ENCODE measurements at places on chromosomes 11 and 22.
A peak's percentile ranks its signal among the peaks of the same experiment; 100 is the strongest.

DNA sequence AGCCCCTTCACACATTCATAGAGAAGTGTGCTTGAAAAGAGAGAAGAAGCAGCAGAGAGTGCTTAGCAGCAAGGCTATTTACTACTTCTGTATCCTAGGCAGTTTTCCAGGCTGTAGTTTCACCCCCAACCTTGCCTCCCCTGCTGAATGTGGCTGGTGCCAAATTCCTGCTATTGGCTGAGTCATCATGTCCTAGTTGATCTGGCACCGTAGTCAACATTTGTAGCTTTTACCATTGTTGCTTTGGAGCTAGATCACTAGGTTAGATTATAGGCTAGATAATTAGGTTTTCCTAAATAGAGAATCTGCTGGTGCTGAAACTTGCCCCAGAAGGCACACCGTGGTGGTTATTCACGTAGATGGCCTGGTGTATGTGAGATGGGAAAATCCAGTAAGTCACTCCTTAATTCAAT, 32.7 kb downstream of the ARHGAP42 start:
- peak; percentile 77 for DNase-seq

DNA sequence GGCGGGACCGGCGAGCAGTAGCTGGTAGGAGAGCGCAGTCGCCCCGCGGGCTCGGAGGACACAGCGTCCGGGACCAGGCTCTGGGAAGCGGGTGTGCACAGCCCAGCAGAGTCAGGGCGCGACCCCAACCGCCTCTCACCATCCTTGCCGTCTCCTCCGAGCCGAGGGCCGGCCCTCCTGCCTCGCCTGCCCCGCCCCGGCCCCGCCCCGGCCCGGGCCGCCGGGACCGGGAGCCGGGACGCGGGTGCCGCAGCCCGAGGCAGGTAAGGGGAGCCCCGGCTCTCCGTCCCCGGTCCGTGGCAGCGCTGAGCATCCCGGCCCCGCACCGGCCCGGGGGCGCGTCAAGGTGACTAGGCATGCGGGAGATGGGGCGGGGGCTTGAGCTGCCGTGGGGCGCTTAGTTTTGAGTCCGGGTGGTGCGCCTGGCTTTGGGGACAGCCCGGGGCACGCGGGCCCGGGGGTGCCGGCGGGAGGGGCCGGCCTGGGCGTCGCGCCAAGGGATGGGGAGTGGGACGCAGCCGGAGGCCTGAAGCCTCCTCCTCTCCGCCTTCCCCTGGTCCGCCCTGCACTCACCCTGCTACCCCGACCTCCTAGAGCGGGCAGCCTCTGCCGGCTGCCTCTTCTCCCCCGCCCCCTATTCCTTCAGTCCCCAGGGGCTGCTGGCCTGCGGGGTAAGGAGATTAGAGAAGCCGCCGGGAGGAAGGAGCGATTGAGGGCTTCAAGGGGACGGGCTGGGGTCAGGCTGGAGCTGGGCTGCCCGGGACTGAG, at the start of gene ABCG4:
Gene ABCG4, plus strand, starts transcription at position 35 of the 768 bp plus-strand sequence. CDS start 914 bp downstream, outside the sequence.
- peak; percentile 67 for DNase-seq

GRCh38 chr22:30881361-30882183, 87.0 kb downstream of the MORC2 start:
- no peak for DNase-seq

- DNase-seq, result no peak
Observed at GRCh38 chr11:81870066-81870412, 863.6 kb downstream of the FAM181B start.

GRCh38 chr11:34488855-34489557, 24.6 kb downstream of the ELF5 start:
- no peak for DNase-seq

- DNase-seq, result no peak
Observed at GRCh38 chr11:100719362-100719761, 32.3 kb downstream of the ARHGAP42 start.

DNA sequence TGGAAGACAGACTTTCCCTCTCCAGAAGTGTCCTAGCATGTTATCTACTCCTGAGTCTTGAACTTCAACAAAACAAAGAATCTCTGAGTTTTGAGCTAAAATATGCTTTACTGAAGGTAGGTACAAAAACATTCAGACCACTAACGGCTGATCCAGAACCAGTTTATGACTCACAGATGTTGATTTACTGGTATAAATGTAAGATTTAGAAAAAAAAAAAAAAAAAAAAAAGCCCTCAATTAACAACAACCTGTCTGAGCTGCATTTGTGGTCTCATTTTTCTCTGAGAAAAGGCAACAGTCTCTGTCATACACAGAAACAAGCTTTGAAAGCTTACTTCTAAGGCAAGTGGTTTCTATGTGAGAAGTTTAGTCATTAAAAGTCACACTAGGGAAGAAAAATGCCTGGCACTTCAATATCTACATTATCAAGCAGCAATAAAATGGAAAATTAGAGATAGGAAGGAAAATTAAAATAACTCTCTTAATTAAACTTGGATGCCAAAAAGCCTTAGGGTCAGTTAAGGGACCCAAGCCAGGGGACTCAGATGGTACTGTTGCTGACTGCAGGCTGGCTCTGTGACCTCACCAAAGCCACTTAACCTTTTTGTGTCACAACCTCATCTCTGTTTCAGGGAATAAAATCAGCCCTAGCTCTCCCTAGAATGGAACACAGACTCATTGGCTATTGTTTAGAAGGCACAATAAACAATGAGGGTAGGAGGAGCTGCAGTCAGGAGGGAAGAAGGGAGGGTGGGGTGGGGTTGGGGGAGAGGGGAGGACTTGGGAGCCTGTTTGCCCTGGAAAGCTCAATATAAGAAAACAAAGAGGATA, 61.7 kb downstream of the ETS1 start:
- peak; percentile 20 for DNase-seq

DNA sequence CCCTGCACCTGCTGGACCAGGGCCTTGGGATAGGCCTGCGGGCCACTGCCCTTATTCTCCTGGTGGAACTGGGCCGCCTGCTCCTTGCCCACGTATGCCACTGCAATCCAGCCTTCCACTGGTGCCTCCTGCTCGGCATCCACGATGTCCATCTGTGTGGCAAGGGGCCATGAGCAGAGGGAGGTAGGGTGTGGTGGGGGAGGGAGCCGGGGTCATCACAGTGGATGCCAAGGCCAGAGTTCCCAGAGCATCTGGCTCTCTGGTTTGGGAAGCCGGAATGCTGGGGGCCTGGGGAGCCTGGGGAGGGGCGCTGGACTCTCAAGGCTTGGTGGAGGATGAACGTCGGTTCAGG, 627 bp downstream of the RNF215 start:
- DNase-seq, result peak; percentile 32

DNA sequence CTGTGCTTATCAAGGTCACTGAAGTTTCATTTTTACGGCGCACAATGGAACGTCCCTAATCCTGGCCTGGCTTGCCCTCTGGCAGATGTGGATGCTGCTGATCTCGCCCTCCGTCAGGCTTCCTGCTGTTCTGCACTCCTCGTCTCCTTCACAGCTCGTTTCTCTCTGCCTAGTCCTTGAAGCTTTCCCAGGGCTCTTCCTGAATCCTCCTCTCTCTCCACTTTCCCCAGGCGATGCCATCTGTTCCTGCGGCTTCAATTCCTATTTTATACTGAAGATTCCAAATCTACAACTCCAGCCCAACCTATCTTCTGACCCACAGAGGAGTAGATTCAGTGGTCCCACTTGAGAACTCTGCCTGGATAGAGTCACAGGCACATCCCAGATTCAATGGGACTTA, 14.2 kb downstream of the SLC22A8 start:
- no peak for DNase-seq

DNA sequence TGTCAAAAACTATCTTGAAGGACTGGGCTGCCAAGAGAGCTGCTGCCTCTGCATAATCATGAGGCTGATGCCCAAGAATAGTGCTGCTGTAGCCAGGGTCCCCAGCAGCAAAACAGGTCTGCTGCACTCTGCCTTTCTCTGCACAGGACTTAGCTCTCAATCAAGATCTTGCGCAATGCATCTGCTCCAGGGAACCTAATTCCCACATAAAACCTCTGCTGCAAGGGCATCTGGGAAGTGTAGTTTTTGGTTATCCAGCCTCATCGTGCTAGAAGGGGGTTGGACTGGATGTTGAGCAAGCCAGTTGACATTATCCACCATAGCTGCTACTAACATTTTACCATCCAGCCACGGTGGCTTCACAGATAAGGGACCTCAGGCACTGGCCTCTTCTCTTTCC, 192.7 kb downstream of the C11orf91 start:
- peak; percentile 13 for DNase-seq

GRCh38 chr22:27499121-27499520, 302.4 kb downstream of the MN1 start:
- DNase-seq, result no peak

- no peak for DNase-seq
Observed at GRCh38 chr11:86063536-86063935, 5.3 kb downstream of the PICALM start.

DNA sequence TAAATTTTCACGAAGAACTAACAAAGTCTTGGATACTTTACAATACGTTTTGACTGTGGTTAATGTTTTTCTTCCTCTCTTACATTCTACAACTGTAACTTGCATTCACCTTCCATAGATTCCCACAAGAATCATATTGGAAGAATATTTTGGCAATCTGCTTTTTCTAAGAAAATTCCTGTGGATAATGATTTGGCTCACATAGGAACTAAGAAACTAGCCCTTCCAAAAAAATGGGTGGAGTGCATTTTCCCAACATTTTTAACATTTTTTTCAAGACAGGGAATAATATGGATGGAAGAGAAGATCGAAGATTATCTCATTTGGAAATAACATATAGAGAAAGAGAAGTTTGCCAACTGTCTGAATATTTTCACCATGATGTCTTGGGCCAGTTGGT, 256.9 kb upstream of the POU2AF2 start:
- DNase-seq, result no peak

GRCh38 chr11:16194566-16194965, 161.8 kb downstream of the SOX6 start:
- DNase-seq, result no peak

GRCh38 chr22:38398609-38399461, 56.2 kb downstream of the KCNJ4 start:
- DNase-seq, result peak; percentile 96

- DNase-seq, result peak; percentile 95
Observed at GRCh38 chr22:46007848-46008261, 30.9 kb upstream of the WNT7B start.

DNA sequence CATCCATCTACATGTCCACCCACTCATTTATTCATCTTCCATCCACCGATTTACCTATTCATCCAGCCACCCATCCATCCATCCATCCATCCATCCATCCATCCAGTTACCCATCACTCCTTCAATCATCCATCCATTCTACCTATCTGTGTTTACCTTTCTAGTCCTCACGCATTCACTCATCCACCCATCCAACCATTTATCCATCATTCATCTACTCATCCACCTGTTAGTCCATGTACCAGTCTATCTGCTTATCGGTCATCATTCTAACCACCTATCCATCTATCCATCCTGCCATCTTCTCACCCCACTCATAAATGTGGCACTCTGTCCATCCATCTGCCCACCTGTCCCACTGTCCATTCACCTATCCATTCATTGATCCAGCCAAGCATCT, 21.9 kb upstream of the MYEOV start:
- DNase-seq, result no peak

GRCh38 chr11:87866951-87867350, 308.3 kb downstream of the RAB38 start:
- DNase-seq, result no peak

- peak; percentile 78 for DNase-seq
Observed at GRCh38 chr11:64207256-64208085, 950 bp downstream of the FERMT3 start.

DNA sequence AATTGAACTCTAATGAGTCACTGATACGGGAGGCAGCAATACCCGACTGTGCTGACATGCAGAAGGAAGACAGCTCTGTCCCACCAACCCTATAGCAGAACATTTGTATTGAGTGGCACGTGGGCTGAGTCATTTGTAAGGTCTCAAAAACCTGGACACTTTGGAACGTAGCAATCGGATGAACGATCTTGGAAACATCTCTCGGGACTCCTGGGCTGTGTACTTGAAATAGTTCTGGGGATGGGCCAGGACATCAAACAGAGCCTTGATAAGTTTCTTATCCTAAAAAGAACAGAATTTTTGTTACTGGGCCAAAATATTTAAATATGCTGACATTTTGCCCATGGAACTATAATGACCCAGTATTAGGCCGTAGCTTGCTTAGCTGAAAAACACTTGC, 17.1 kb upstream of the NRIP3 start:
- no peak for DNase-seq

- DNase-seq, result peak; percentile 27
Observed at GRCh38 chr11:57787920-57788702, 26.5 kb downstream of the CTNND1 start.

DNA sequence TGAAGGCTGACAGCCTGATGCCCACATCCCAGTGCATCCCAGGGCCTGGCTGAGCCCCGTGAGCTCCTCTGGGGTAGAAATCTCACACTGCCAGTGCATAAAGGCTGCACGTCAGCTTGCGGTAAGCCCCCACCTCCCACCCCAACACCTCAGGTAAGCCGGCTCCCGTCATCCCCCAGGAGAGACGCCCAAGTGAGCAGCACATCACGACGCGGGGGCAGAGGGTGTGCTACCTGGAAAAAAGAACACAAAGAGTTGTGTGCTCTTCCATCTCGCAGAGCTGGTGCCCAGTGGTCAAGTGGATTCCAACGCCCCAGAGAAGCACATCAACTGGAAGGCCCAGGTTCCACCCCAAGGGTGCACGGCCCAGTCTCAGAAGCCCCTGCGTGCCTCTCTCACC, 50.0 kb downstream of the IGSF9B start:
- no peak for DNase-seq

- no peak for DNase-seq
Observed at GRCh38 chr22:47174671-47175112, 412.2 kb downstream of the TBC1D22A start.

DNA sequence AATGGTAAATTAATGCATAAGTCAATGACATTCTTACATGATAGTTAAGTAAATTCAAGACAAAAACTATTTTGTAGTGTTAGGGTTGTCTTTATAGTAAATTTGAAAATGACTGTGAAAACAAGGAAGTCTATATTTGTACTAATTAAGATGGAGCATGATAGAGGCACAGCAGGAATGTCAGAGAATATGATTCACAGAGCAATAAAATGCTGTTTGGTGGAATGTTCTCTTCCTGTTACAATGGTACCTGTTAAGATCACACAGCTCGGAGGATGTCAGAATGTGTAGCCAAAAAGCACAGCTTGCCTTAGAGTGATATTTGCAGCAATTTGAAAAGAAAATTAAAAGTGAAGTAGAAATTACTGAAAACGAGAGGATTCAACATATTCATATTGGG, 2339.7 kb upstream of the RAG2 start:
- no peak for DNase-seq

DNA sequence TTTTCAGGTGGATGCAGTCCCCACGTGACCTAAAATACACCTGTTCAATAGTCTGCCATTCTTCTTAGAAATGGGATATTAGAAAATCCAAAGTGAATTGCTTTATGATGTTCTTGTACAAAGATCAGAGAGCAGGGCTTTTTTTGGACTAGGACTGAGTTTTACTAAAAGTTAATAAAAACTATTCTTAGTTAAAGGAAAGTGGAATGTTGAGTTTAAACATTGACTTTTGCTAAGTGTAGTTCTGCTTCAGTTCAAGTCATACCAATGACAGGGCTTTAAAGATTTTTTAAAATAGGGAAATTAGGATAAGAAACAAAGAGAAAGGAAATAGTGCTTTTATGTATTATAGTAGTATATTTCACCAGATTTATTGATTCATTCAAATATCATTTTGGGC, at the start of gene SLC22A24:
Gene SLC22A24, minus strand, starts transcription at position 101 of the 400 bp plus-strand sequence. CDS start 442 bp downstream, outside the sequence.
- no peak for DNase-seq
